ENCODE measurements at places on chromosomes 7 and 10.

DNA sequence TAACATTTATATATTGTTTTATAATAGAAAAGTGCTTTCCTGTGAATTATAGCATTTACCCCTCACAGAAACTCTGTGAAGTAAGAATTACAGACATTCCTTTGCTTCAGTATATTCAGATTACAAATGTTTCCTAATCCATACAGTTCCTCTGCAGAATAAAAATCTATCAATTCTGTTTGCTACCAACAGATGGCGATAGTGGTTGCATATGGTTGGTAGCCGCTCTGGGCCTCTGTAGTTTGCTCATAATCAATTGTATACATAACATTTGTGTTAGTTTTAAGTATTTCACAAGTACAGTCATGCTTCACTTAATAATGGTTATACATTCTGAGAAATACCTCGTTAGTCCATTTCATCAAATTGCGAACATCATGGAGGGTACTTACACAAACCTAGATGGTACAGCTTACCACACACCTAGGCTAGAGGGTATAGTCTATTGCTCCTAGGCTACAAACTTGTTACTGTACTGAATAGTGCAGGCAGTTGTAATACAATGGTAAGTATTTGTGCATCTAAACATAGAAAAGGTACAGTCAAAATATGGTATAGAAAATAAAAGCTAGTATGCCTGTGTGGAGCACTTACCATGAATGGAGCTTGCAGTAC, 94.4 kb upstream of the STEAP4 start:
- peak; percentile 51 for DNase-seq

GRCh38 chr10:48811917-48812316, 127.2 kb downstream of the WDFY4 start:
- no peak for DNase-seq

DNA sequence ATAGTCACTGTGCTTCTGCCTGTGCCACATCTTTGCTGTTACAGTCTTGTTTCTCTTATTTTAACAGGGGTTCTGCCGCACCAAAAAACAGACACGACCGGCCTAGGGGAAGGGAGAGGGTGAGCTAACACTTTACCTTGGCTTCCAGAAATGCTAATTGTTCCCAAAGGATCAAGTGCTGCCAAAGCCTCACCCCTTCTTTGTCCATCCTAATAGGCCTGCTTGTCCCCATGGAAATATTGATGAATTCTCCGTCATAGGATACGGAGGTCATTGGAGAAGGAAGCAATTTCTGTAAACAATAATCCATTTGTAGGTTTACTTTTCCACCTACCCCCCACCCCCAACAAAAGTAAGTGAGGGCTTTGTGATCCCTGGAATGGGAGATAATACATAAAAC, 567.3 kb downstream of the KCNMA1 start:
- DNase-seq: no peak

DNA sequence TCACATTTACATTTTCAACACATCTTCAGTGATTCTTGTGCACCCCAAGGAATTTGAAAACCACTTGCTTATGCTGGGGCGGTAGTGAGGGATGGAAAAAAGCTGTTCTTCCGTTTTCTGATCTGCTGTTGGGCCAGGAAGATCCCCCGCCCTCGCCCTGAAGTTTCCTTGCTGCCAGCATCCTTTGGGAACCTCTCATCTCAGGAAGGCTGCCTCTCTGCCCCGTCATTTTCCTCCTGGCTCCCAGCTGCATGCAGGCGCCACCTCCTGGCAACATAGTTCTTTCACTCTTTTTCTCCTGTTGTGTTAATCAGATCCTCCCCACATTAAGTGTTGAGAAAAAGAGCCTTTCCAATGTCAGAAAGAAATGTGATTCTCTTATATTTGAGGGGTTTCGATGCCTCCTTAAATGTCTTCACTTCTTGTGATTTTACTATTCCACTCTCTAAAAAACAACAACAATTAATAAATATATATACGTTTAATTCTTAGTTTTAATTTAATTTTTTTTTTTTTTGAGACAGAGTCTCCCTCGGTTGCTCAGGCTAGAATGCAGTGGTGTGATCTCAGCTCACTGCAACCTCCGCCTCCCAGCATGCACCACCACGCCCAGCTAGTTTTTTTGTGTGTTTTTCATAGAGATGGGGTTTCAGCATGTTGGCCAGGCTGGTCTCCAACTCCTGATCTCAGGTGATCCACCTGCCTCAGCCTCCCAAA, 122.9 kb downstream of the RALA start:
- DNase-seq: peak; percentile 79
